Kasumi-1 (cell line): ENCODE measurements at places on chromosomes 2 and 18.
A peak's percentile ranks its signal among the peaks of the same experiment; 100 is the strongest.

DNA sequence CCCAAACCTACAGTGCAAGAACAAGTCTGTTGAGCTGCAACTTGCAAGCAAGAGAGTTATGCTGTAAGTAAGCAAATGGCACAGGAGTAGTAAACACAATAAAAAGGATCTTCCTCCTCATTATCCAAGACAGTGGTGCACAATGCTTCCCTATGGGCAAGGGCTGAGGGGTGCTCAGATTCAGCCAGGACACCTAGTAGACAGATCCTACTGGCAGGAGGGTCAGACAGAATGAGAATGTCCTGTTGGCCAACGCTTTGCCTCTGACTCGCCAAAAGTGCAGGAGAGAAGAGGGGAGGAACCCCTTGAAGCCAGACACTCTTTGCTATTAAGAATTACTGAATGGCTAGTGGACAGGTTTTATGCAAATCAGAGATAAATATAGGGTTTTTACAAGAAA lies 280.4 kb upstream of the SESTD1 start:
- DNase-seq: no peak

DNA sequence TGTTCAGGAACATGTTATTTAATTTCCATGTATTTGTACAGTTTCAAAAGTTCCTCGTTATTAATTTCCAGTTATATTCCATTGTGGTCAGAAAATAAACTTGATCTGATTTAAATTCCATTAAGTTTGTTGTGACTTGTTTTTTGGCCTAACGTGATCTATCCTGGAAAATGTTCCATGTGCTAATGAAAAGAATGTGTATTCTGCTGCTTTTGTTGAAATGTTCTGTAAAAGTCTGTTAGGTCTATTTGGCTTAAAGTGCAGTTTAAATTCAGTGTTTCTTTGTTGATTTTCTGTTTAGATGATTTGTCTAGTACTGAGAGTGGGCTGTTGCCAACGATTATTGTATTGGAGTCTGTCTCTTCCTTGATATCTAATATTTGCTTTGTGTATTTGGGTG lies 148.0 kb downstream of the UBR3 start:
- DNase-seq: no peak

DNA sequence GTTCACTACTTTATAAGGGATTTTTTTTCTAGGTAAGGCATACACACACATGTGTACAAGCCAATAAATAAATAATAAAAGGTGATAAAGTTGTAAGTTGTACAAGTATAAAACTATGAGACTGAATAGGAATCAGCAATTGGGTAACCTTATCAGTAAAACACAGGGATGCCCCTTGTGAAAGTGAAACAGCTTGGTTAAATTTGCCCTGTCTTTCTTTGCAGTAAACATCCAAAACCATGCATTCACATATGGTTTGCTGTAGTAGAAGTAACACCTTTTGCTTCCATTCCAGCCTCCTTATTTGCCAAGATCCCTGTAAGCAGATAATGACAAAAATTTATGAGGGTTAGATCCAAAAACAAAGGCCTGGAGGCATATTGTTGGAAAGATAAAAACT lies 44.3 kb upstream of the NEUROD1 start:
- no peak for DNase-seq

DNA sequence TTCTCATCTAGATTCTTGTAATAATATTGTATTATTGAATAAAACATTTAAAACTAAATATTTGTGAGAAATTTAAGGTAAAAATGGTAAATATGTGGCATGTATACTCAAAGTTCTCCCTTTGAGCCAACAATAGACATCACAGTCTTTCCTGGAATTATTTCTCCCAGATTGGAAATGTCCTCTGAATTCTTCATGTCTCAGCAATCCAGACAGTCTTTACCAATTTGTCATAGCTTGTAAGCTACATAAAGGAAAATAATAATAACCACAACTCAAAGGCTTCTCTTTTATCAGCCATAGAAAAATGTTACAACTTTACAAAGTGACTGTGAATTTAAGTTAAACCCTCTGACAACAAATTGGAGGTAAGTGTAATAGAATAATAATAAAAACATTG lies 784.9 kb downstream of the EPHA4 start:
- DNase-seq: no peak

GRCh38 chr2:200509235-200509611 lies 645 bp downstream of the KCTD18 start:
- DNase-seq: peak; percentile 49

DNA sequence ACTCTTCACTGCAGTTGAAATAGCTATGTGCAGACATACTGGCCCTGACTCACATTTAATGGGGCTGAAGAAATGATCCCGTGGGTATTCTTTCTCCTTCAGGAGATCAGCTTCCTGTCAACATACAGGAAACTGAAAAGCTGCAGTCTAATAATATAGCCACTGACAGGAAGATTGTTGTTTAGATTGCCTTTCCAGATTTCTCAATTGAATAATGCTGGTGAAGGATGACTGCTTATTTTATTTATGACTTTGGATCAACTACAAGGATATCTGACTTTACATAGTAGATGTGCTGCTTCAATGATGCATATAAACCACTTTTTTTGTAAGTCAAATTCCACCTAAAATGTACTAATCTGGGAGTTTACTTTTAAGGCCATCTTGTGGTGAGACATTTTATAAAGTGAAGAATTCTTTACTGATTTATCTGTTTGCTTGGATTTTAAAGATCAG lies 93.4 kb upstream of the MAP4K3 start:
- no peak for DNase-seq
